NCI-H1436 treated with DMSO at 0.1 percent for 48 hours (cell line): ENCODE measurements at places on chromosomes 6 and 20.

DNA sequence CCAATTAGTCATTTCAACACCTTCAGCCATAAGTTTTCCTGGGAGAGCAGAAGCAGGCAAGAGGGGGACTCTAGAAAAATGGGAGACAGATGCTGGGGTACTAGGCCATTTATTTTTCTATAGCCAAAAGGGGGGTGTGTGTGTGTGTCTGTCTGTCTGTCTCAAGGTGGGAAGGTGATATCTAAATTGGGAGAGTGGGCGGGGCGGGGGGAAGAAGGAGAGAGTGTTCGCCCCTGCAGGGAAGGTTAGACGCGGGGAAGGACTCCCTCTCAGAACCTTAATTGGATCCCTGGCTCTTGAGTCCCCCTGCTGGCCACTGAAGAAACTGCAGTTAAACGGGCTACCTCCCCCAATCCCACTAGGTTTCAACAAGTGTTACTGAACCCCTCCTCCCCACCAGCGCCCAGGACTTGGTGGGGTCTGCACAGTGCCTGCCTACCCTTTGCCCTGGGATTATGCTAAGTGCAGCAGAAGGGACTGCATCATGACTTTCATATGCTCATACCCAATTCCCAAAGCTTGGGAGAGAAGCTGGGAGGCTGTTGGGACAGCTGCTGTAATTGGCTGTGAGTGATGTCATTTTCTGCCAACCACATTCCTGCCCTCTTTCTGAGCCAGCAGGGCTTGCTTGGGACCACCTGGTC is 45.8 kb downstream of the FOXP4 start:
- no peak for DNase-seq

DNA sequence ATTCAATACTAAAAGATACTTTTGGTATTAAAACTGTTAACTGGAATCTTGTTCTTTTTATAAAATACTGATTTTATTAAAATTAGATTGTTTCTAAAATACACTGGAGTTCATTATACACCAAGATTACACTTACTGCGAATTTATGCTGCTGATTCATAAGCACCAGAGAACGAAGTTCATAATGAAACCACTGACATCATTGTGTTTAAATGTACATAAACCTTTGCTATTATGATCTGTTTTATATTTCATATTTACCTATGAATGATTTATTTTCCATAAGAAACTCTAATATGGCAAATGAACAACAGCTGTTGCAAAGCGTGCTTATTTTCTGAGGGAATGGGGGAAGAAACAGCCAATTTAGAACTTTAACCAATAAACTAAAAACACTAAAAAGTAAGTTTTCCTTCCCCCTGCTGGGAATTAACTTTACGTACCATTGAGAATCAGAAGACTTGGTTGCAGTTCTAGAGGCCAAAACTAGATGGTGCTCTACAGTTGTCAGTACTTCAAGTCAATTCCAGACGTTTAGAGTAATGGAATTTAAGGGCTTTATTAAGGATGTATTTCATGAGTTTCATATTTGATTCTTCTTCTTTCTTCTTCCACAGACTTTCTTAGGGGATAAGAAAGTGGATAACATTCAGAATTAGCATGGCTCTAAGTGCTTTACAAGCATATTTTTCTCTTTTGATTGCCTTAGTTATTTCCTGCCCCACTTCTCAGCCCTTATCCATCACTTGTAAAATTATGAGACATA is 30.8 kb upstream of the COL19A1 start:
- DNase-seq = no peak

DNA sequence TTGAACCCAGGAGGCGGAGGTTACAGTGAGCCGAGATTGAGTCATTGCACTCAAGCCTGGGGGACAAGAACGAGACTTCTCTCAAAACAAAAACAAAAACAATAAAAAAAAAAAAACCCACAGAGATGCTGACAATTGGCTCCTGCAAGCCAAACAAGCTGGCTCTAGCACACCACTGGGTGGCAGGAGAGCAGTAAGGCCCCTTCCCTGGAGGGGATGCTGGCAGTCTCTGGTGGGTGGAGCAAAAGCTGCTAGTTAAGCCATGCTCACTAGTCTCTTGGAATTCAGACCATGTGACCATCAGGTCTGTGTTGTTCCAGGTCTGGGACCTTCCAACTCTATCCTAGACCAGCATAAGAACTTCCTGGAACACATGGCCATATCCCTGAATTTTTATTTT is 18.9 kb upstream of the DSN1 start:
- no peak for DNase-seq

DNA sequence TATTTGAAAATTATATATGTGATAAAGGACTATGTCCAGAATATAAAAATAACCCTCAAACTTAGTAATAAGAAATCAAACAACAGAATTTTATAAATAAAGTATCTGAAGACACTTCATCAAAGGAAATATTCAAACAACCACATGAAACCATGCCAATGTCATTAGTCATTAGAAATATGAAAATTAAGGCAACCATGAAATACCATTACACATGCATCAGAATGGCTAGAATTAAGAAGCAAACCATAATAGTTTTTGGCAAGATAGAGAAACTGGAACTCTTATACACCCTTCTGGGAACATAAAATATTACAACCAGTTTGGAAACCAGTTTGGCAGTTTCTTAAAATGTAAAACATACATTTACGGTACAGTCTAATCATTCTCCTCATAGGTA is 137.2 kb upstream of the ADGRB3 start:
- no peak for DNase-seq

GRCh38 chr6:25649611-25650010 is 2.4 kb upstream of the SCGN start:
- DNase-seq = no peak

- no peak for DNase-seq
Measured at GRCh38 chr6:30562470-30563425, 5.7 kb downstream of the PRR3 start.

- no peak for DNase-seq
Measured at GRCh38 chr6:147246853-147247635, 42.8 kb downstream of the STXBP5 start.

DNA sequence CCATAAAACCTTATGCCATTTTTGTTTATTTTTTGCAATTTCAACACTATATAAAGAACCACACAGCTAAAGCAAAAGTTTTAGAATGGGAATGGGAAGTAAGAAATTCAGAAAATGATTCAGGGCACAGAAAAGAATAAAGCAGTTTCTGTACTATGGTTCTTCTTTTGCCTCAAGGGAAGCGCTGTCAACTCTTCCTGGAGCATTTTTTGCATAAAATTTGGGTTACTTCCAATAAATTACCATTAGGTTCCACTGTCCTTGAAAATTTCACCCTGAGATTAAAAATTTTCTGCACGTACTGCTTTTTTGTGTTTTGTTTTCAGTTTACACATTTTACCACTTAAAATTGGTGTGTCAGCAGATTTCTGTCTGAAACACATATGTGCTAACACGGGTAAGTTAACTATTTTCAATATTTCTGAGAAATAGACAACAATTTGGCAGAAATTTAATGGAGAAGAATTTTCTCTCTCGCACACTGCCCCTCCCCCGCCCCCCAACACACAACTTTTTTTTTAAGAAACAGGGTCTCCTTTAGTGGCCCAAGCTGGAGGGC is 79.6 kb downstream of the ADAT2 start:
- DNase-seq = no peak

GRCh38 chr6:104050455-104050854 is 809.3 kb downstream of the HACE1 start:
- DNase-seq = no peak

- DNase-seq = no peak
Measured at GRCh38 chr6:148044261-148044751, 298.3 kb upstream of the SASH1 start.

- DNase-seq = no peak
Measured at GRCh38 chr20:7967199-7967844, 27.1 kb upstream of the HAO1 start.

DNA sequence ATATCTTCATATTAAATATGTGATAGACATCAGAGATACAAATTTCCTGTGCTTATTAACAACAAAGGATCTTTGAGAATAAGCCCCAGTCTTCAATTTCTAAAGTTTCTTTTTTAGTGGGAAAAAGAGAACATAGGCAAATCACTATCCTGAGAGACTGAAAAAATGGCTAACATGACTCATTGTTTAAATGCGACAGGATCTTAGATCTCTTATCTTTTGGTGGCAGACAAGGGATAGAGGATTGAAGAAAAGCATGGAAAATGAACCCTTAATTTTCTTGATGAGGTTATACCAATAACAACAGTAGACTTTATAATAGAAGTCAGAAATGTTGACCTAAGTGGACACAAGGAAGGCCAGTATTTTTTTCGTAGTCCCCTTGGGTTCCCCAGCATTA is 178.6 kb upstream of the MAP3K7 start:
- DNase-seq = no peak
